ENCODE measurements at places on chromosomes 5 and 9.

DNA sequence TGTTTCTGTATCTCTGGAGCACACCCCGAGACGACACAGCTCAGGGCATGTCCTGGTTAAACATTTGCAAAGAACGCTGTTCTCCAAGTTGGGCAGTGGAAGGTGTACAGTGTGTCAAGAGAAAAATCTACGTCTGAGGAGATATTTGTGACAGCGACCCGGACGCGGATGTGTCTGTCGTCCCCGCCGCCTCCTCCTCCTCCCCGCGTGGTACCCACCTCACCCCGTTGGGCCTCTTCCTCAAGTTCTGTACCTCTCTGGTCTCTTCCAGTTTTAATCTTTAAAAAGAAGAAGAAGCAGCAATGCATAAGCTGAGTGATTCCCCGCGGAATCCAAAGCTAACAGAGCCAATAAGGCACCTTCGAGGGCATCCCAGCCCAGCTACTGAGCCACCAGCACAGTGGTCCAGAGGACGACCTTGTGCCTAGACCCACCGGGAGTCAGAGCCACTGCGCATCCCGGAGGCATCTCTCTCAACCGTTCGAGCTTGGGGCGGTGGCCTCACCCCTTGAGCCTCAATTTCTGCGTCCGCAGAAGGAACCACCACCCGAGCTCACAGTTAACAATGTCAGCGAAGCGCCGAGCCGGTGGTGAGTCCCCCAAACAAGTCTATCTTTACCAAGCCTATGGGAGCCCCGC lies 467 bp downstream of the C9orf78 start:
- peak; percentile 14 for DNase-seq

DNA sequence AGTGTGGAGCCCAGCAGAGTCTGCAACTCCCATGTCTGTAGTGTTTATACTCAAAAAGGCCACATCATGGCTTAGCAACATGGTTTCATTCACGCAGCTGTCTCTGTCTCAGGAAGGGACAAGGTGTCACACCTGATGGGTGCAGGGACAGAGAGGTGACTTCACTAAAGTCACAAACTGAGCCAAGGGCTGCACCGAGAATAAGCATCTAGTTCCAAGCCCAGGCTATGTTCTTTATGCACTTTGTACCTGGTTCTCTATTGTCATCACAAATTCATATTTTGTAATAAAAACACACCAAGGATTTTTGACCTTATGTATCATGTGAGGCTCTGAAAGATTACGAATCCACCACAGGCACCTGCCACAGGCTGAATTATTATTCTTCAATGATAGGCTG lies 64.9 kb upstream of the STK32A start:
- peak; percentile 46 for DNase-seq

GRCh38 chr9:107210775-107211174 lies 72.3 kb upstream of the RAD23B start:
- DNase-seq: no peak

DNA sequence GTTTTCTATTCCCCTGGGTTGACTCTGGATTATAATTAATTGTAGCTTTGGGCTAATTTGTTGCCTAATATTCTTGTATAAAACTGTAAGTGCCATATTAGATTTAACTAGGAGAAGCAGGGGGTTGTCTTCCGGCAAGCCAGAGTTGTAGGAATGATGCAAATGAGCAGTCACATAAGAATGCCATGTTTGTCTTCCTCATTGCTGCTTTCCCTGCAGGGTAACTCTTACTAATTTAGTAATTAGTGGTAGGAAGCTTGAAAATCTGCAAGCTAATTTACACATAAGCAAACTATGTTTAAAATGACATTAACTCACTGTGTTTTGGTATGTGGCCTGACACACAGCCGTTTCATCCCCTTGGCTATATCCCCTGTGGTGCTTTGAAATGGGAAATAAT lies 527.8 kb downstream of the KCTD16 start:
- DNase-seq: no peak

DNA sequence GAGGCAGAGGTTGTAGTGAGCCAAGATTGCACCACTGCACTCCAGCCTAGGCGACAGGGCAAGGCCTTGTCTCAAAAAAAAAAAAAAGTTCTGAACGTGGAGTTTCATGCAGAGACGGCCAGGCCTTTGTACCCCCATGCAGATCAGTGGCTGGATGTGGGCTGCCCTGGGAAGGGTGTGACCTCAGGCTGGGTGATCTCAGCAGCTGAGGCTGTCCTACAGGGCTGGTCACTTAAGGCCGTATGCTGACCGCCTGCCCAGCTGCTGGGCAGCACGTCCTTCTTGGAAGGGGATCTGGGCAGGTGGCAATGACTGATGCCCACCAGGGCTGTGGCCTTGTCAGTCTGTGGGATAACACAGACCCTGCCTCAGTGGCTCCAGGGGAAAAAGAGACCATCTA lies 37.2 kb upstream of the GRHPR start:
- DNase-seq: no peak

DNA sequence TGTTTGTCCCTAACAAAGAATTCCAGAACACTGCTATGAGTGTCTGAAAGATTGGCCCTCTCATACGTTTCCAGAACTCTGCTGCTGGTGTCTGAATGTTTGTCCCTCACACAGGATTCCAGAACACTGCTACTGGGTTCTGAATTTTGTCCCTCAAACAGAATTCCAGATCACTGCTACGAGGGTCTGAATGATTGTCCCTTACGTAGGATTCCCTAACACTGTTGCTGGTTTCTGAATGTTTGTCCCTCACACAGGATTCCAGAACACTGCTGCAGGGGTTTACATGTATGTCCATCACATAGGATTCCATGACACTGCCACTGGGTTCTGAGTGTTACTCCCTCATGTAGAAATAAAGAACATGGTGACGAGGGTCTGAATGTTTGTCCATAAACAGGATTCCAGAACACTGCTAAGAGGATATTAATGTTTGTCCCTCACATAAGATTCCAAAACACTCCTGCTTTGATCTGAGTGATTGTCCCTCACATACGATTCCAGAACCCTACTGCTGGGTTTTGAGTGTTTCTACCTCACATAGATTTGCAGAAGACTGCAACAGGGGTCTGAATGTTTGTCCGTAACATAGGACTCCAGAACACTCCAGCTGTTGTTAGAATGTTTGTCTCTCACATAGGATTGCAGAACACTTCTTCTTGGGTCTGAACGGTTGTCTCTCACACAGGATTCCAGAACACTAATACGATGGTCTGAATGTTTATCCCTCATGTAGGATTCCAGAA lies 214.4 kb downstream of the FOXD4L6 start:
- no peak for DNase-seq

DNA sequence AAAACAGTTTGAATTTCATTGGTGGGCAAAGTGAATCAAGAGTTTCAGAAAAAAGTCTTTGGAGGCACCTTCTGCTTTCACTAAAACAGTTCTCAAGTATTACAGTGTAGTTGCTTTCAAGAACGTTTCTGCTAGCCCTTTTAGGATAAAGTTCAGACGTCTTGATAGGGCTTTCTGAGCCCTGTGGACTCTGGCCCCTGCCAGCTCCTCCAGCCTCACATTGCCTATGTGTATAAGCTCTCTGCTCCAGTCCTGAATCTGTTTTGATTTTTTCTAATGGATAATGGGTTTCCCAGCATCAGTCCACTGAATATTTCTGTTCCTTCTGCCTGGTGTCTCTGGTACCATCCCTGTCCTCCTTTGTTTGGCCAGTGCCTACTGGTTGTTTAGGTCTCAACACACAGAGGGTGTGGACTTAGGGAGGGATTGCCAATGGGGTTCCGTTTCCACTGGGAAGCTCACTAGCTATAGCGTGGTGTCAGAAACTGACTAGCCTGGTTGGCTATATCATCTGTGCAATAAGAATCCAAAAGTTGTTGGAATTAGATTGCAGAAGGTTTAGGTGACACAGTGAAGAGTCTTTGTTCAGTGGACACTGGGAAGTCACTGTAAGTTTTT lies 26.4 kb downstream of the ARHGAP26 start:
- no peak for DNase-seq

GRCh38 chr5:100950985-100951384 lies 47.9 kb upstream of the ST8SIA4 start:
- peak; percentile 3 for DNase-seq

DNA sequence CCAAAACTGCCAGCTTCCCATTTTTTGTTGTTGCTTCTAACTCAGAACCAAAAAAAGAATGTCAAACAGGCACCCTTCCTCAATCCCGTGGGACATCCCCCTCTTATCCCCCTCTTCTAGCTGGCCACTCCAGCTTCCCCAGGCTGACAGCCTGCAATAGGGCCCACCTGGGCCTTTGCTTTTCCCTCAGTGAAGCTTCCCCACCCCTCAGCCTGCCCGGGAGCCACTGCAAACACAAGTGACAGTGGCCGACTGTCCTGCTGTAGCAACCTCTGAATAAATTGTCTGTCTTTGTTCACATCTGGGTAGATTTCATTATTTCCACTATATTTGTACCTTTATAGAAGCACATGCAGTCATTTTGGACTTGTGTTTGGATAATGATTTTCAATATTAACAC lies 245.3 kb downstream of the GADD45G start:
- no peak for DNase-seq

- DNase-seq: no peak
These were observed 172.8 kb downstream of the RFK start for GRCh38 chr9:76221423-76221822.

GRCh38 chr5:150122158-150122510 lies 33.5 kb downstream of the PDGFRB start:
- peak; percentile 64 for DNase-seq

GRCh38 chr9:93254061-93254481 lies 70.1 kb downstream of the WNK2 start:
- no peak for DNase-seq

- no peak for DNase-seq
These were observed 121.2 kb downstream of the RAB3C start for GRCh38 chr5:58703925-58704555.

GRCh38 chr5:148436029-148436428 lies 52.3 kb downstream of the FBXO38 start:
- DNase-seq: no peak

- DNase-seq: no peak
These were observed 172.2 kb downstream of the TRPM3 start for GRCh38 chr9:70949239-70949638.

GRCh38 chr5:83172655-83173054 lies 95.3 kb downstream of the XRCC4 start:
- DNase-seq: no peak

- peak; percentile 9 for DNase-seq
These were observed 367.5 kb upstream of the ACTBL2 start for GRCh38 chr5:57850109-57850508.

DNA sequence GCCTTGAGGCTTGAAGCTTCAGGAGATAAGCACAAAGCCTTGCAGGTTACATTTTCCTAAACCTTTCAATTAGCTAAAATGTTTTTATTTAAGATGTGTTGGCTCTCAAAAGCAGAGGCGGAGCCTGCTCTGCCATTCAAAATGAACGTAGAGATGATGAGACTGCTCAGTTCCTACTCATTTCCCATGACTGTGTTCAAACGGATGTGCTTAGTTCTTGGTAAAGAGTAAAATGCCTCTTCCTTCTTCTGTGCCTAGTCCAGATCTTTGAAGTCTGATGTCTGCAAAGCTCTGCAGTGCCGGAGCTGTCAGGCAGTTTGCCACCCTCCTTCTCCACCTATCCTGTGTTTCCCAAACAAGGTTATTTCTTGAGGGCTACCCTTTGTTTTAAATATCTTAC lies 46.3 kb upstream of the ADAMTSL1 start:
- no peak for DNase-seq

- DNase-seq: no peak
These were observed 4.5 kb downstream of the ANKS6 start for GRCh38 chr9:98791608-98792490.

- DNase-seq: no peak
These were observed 303.6 kb downstream of the ARHGAP26 start for GRCh38 chr5:143073766-143074165.

DNA sequence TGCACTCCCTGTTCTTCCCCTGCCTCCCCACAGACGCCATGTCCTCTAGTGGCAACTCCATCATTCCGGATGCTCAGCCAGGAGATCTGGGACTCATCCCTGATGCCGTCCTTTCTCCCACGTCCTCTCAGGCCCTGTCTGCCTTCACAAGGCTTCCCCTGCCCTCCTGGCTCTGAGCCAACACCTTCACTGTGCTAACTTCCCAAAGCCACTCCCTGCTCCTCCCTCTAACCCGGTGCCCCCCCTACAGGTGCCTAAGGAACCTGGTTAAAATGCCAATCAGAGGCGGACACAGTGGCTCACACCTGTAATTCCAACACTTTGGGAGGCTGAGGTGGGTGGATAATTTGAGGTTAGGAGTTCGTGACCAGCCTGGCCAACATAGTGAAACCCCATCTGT lies 67.6 kb downstream of the LMX1B start:
- DNase-seq: no peak

DNA sequence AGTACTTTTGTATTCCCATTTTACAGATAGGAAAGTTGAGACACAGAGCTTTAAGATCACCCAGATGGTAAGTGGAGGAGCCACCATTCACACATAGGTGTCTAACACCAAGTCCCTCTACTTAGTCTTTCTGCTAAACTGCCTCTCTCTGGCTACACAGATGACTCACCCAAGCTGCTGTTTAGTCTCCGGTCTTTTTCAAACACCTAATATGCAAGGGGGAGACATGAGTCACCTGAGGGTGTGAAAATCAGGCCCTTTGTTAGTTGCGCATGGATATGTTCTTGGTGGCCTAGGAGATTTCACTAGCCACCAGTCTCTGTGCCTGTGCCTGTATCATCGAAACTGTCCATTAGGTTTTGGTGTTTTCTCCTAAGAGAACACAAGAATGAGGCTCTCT lies 117.8 kb downstream of the MAST4 start:
- peak; percentile 89 for DNase-seq

- peak; percentile 86 for DNase-seq
These were observed 8.3 kb downstream of the OTP start for GRCh38 chr5:77630114-77630680.

- no peak for DNase-seq
These were observed 22.3 kb downstream of the LPAR1 start for GRCh38 chr9:111016016-111016415.

DNA sequence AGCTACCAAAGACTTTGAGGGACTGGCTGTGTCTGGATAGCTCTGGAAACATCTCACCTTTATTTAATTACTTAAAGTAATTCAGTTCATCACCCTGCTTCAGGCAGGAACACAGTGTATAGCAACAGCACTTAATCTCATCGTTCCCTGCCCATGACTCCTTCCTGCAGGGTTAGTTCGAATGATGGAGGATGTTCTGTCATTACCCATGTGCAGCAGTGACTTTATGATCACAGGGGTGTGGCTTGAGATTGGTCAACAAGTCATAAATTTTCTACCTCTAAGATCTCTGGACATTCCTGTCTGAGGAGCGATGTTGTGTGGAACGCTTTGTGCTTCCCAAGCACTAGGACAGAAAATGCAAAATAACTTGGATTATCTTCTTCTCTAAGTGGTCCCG lies 37.1 kb upstream of the PRUNE2 start:
- DNase-seq: no peak

GRCh38 chr9:121153642-121154041 lies 48.0 kb downstream of the RAB14 start:
- DNase-seq: no peak

DNA sequence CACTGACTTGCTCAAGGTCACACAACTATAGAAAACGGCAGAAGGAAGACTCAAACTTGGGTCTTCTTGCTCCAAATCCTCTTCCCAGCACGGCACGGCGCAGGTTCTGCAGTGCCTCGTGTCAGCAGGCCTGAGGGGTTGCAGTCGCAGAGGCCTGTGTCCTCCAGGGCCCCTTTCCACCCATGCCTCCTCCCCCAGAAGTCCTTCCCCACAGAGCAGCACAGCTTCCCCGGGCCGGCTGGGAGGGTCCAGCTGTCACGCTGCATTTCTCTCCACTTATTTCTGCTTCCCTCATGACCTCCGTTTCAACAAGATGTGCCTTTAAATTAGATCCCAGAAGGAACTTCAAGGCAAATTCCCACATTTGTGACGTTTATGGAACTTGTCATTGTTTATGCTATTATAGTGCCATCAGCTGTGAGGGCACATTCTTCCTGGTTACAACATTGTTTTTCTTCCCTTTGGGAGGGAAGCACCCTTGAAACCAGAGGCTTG lies 148.4 kb downstream of the C5orf15 start:
- DNase-seq: no peak

Data from SW480 (cell line).